ENCODE measurements at places on chromosomes 6 and 20. TPM values are rescaled to one million over a fixed set of nuclear protein-coding genes. Genes with fewer than 3 reads are reported as not detected.
A peak's percentile ranks its signal among the peaks of the same experiment; 100 is the strongest.

TRIM15 gene
- polyA plus RNA-seq = not detected

OR2B6 gene
- polyA plus RNA-seq = not detected

DNA sequence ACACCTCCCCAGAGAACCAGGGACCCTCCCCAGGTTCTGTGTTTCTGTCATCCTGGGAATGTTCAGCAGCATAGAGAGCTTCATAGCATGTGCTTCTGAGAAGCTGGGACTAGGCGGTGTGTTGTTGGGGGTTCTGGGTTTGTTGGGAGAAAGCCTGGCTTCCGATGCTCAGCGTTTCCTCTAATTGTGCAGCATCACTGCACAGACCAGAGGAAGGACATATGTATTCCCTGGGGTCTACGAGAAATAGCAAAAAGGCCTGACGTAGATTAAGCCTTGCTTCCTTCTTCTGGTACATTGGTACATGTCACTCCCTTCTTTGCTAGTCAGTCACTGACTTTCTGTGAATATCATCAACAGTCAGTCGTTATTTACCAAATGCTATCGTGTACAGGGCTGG, 96.9 kb upstream of the SGK1 start:
- no peak for DNase-seq

DNA sequence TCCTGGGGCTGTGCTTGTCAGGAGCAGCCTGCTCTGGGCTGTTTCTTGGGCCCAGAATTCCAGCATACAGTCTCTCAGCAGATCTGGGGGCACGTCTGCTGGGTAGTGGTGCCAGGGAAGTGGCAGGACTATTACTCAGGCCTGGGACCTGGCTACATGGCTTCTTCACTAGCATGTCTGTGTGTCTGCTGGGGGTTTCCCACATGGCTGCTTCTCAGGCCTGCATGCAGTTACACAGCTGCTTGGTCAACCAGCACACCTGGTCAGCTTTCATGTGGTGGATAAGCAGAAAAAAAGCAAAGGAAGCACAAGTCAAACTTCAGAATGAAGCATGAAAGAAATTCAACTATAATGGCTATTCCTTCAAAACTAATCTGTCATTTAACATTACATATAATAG, 316.2 kb upstream of the NOX3 start:
- no peak for DNase-seq

DNA sequence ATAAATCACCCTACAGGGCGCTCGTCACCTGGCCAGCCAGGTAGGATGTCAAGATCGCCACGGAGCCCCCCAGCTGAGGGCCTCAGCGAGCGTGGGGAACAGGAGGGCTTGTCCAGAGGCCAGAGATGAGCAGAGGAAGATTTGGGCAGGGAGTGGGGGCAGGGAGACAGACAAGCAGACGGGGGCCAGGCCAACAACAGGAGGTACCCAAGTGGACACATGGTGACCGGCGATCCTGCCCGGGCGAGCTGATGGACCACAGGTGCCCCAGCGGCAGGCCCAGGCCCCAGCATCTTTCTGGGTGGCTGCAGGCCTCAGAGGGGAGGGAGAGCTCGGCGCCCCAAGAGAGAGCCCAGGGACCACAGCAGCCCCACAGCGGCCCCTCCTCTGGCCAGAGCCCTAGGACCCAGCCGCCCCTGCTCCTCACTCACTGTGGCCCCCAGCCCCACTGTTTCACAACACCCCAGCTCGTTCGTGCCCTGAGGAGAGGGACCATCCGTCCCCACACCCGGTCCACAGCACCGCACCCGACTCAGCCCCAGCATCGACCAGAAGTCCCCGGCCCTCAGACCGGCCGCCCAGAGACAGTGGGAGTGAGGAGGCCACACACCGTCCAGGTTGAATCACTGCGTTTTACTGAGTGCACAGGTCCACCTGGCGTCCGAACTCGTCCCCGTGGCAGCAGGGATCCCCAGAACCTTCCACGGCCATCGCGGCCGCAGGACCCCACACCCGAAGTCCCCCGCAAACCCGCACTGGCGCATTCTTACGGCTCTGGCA, 38.6 kb upstream of the CHRNA4 start:
- DNase-seq = no peak

DNA sequence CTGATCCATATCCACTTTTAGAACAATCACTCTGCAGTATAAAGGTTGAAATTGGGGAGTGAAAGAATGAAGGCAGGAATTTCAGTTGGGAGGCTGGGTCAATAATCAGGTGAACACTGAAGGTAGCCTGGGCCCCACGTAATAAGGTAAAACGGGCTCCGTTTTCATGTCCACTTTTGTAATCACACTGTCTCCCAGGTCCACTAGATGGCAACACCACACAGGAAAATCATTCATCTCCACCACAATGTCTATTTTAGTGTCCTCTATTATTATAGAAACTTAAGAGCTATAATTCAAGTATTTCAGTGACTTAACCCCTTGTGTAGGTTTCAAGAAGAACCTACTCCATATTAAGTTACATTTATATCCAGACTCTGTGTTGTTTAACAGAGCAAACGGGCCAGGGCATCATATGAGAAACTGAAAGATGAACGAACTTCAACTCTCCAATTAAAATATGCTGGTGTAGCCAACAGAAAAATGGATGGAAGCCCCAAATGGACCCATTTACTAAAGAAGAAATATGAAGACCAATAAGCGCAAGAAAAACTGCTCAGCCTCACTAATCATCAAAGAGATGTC, 45.9 kb upstream of the MC3R start:
- DNase-seq = peak; percentile 55

GPX5 gene
- polyA plus RNA-seq = not detected

DNA sequence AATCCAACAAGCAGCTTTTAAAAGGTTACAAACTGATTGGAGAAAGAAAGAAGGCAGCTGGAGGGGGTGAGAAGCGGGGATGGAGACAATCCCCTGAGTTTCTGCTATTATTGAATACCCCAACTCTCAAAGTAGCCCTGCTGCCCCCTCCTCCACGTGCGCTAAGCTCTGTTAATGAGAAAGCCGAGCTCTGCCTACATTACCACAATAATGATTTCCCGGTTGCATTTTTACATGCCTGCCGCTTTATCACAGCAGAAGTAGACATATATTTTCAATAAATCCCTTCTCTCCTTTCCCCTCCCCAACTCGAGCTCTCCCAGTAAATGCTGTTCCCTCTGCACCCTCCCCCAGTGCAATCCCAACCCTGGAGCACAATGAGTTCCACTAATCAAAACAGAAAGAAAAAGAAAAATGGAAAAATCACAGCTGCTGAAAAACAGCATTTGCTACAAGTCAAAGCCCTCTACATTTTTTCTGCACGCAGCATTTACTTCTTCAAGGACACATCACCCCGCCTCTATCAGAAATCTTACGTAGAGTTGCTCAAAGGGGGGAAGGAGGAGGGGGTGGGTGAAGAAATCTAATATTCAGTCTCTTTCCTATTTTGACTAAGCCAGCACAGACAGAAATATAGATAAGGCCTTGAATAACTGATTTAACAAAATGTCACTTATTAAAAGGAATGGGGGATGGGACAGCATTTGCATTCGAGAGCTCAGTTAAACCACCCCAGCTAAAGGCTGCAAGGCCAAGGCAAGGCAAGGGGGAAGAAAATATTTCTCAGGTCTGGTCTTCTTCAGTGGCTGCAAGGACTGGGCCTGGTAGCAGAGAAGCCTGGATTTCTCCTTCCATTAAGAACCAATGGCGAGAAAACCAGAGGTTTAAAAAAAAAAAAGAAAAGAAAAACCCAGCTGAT, 10.7 kb downstream of the TRERF1 start:
- DNase-seq = peak; percentile 44

DNA sequence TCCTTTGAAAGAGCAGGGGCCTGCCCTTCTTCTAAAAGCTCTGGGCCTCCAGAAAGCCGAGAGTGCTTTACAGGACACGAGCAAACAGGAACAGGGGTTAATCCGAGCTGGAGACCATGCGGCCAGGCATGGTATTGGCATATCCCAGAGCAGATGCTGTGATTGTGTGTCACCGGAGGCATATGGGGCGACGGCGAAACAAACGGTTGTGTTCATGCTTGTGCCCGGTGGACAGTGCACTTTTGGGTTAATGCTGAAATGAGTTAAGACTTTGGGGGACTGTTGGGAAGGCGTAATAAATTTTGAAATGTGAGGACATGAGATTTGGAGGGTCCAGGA, 1088.7 kb upstream of the DEFB115 start:
- DNase-seq = no peak

DNA sequence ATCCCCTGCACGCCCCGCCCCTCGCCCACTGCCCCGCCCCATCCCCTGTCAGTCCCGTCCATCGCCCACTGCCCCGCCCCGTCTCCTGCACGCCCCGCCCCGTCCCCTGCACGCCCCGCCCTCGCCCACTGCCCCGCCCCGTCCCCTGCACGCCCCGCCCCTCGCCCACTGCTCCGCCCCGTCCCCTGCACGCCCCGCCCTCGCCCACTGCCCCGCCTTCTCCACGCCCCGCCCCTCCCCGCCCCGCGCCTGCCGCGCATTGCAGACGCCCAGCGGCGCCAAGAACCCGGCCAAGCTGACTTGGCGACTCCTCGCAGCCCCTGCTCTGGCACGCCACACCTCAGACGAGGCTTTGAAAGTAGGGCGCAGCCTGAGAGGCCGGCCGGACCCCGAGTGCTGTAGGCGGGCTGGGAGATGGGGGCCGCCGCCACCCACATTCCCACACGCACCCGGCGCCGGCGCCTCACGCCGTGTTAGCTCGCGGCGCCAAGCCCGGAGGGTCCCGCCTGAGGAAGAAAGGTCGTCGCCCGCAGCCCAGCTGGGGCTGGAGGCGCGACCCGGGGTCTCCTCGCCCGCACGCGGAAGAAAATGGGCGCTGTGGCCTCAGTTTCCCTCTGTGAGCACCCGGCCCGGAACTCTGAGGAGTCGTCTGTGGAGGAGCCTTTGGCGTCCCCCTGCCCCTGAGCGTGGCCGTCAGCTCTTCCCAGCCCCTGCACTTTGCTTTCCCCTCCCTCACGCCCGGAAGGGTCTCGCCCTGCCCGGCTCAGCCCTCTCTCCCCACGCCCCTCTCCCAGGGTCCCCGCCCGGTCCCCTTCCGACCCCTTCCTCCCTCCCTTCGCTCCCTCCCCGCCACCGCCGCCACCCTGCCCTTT, at the start of gene RAD21L1:
RAD21L1 (plus strand) TSS at position 262 of the 872 bp plus-strand sequence. CDS start 2,410 bp downstream, outside the sequence.
- peak; percentile 88 for DNase-seq

LYRM2 gene
- 69.5 TPM for polyA plus RNA-seq

CLDN20 gene
- polyA plus RNA-seq = not detected

CEP85L gene
- 11.7 TPM for polyA plus RNA-seq

DNA sequence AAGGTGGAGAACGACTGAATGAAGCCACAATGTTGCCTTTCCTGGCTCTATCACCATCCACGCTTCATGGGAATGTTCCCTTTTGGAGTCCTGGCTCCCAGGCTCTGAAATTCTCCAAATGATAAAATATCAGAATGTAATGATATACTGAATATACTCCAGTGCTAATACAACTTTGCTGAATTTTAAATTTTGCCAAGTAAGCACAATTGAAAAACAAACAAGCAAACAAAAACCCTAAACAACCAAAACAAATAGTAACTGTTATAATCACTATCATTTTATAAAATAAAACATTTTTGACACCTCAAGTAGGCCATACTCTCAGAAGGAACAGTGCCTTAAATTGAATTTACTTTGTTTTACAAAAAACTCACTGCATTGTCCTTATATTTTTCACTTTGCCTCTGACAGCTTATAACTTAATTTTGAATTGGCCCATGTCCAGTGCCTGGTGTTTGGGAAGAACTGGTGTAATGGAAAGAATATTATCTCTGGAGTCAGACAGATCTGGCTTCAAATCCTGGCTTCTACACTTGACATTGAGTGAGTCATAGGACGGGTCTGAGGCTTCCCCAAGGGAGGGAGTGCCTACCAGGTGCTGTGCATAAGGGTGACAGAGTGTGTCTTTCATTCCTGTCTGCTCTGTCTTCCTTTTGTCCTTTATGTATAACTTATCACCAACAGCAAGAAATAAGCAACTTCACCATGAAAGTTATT, 698.3 kb downstream of the EPM2A start:
- peak; percentile 31 for DNase-seq

DNA sequence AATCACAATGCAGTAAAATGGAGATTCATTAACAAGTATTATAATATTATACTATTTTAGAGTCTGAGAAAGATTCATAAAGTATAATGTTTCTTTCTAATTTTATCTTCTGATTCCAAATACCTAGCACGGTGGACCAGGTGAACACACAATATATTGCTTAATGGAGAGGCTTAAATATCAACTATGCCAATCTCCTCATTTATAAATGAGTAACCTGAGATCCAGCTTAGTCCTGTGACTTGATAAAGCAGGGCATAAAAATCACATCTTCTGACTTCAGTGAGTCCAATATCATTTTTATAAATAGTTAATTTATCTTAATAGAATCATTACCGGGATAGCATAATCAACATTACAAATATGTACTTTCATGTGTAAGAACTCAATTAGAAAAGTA, 144.4 kb upstream of the GJE1 start:
- no peak for DNase-seq

DNA sequence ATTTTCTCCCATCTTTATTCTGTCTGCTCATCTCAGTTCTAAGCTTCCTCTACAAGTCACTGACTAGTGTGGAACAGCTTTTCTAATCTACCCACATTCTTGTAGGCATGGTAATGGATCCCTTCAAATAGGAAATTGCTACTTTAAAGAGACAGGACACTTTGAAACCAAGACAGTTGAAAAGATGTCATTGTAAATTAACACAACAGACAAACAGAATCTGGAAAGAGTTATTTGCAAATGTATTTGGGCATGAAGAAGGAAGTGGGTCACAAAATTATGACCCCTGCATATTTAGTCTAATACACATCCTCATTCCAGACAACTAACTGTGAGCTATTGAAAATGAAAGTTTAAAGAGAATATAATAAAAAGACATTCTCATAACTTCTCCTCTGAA, 298.2 kb upstream of the MARCKS start:
- DNase-seq = peak; percentile 67

ULBP2 gene
- 30.1 TPM for polyA plus RNA-seq

HMGCLL1 gene
- not detected for polyA plus RNA-seq

NHLRC1 gene
- polyA plus RNA-seq = 3.7 TPM

GRCh38 chr6:121770943-121771342, 335.5 kb downstream of the GJA1 start:
- DNase-seq = peak; percentile 37

OXT gene
- 0.70 TPM for polyA plus RNA-seq

GRCh38 chr6:20033697-20034407, 178.4 kb downstream of the MBOAT1 start:
- DNase-seq = no peak

- DNase-seq = peak; percentile 25
These were observed 2.0 kb downstream of the MMP9 start for GRCh38 chr20:46010491-46011391.

Data from GM23248 (cell line).